ENCODE measurements at places on chromosomes 7 and 10.
A peak's percentile ranks its signal among the peaks of the same experiment; 100 is the strongest.

DNA sequence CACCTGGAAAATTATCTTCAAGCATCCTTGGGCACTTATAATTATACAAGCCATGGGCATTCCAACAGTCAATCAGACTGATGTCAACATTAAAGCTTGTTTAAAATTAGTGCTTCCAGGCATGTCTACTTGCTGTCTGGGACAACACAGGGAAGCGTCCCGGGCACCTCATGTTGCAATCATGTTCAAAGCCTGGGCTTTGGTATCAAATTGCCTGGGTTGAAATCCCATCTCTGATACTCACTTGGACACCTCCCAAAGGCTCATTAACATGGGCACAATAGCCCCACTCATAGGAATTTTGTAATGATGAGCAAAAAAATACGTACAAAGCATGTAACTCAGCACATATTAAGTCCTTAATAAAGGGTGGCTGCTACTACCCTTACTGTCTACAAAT, 14.4 kb downstream of the AIFM2 start:
- no peak for DNase-seq

DNA sequence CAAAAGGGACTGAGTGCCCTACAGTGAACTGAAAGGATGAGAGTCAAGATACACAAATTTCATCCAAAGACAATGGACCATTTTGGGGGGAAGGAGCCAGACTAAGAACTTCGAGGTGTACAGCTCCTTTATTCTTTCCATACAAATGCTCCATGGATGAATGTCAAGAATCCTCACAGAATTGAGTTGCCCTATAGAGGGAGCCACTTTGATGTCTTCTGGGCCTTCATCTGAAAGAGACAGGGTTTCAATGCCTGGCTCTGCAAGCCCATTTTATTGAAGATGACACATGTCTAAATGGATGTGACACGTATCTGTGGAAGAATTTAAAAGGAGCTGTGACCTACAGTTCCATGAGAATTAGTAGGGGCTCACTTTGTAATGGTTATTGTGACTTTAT, 32.0 kb upstream of the NRG3 start:
- DNase-seq, result no peak

DNA sequence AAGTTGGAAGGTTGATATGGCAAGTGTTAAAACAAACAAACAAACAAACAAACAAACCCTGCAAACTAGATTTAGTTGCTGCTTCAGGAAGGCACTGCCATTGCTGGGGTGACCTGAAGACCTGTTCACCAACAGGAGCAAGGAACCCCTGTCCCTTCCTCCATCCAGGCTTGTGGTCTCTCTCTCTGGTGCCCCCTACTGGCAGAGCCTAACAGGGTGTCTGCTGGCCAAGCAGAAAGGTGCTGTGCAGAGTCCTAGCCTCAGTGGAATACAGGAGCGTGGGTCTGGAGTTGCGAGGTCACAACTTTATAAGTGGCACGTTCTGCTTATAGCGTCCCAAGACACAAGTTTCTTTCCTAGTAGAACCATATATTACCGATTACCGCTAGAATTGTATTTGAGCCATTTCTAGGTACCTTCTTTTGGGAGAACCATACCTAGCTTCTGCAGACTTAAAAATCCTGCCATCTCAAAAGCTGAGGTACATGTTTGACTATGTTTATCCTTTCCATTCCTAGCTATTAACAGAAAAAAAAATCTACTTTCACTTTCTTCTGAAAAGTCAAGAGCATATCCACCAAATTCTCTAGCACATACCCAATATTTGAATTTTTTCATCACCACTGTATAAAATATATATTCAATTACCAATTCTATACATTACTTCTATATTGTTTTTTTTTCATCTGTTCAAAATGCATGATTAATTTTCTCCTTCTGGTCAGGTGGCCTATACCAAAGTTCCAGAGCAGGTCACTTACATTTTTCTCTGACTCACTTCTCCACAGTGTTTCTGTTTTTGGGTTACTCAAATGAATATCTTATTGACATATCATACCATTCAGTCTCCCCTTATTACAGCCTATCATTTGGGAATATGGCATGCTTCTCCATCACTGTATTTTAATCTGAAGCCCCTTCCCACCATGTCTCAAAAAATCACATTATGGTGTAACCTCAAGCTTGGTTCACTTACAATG, 29.1 kb upstream of the CALD1 start:
- DNase-seq, result peak; percentile 58

GRCh38 chr10:35043796-35044344, 46.3 kb downstream of the CUL2 start:
- DNase-seq, result no peak

DNA sequence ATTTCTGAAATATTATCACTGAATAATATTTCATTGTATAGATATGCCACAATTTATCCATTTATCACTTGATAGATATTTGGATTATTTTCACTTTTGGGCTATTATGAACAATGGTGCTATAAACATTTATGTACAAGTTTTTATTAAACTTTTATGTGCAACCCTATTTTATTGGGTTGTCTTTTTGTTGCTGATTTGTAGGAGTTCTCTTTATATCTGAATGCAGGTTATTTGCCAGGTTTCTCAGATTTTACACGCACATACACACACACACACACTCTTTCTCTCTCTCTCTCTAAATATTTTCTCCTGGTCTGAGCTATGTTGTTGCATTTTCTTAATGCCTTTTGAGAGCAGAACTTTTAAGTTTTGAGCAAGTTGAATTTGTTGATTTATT, 36.2 kb downstream of the ADK start:
- no peak for DNase-seq

- no peak for DNase-seq
Measured at GRCh38 chr10:78952686-78953085, 116.1 kb upstream of the ZMIZ1 start.

- DNase-seq, result no peak
Measured at GRCh38 chr10:75730847-75731246, 299.4 kb downstream of the LRMDA start.

GRCh38 chr10:124695259-124695658, 48.9 kb downstream of the FAM53B start:
- DNase-seq, result no peak

DNA sequence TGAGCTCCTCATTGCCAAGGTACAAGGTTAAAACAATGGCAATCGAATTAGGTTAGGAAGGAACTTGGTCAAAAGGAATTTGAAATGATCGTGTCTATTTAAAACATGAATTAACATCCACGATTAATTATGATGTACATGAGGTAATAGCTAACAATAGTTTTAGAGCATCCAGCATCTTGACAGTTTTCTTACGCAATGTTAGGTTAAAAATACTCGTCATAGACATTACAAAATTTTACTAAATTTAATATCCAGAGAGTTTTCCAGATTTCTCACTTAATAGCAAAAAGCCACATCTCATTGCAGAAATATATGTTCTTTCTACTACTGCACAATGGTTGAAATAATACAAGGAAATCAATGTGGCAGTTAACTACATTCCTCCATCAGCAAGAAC, 22.6 kb downstream of the CUBN start:
- no peak for DNase-seq

DNA sequence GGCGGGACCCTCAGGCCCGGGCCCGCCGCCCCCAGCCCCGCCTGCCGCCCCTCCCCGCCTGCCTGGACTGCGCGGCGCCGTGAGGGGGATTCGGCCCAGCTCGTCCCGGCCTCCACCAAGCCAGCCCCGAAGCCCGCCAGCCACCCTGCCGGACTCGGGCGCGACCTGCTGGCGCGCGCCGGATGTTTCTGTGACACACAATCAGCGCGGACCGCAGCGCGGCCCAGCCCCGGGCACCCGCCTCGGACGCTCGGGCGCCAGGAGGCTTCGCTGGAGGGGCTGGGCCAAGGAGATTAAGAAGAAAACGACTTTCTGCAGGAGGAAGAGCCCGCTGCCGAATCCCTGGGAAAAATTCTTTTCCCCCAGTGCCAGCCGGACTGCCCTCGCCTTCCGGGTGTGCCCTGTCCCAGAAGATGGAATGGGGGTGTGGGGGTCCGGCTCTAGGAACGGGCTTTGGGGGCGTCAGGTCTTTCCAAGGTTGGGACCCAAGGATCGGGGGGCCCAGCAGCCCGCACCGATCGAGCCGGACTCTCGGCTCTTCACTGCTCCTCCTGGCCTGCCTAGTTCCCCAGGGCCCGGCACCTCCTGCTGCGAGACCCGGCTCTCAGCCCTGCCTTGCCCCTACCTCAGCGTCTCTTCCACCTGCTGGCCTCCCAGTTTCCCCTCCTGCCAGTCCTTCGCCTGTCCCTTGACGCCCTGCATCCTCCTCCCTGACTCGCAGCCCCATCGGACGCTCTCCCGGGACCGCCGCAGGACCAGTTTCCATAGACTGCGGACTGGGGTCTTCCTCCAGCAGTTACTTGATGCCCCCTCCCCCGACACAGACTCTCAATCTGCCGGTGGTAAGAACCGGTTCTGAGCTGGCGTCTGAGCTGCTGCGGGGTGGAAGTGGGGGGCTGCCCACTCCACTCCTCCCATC, 82.7 kb downstream of the PAX2 start:
- peak; percentile 25 for DNase-seq

GRCh38 chr7:157832866-157833607, 496.2 kb downstream of the DNAJB6 start:
- no peak for DNase-seq

GRCh38 chr10:63692220-63692896, 171.2 kb downstream of the REEP3 start:
- DNase-seq, result peak; percentile 63

GRCh38 chr7:135189221-135189662, 18.7 kb upstream of the CYREN start:
- DNase-seq, result no peak

DNA sequence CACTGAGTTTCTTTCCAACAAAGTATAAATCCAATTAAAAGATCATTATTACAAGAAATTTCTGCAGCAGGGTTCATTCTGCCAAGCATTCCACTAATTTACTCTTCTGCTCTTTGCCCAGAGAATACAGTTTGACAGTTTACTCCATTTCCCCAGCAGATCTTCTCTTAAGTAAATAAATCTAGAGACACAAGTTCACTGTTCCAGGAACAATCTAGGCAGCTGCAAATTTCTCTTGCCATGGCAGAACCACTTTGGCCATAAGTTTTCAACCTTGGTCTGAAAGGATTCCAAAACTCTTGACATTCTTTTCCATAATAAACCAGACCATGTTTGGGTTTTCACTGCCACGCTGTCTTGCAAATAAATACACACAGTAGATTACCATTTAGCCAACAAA, 11.5 kb downstream of the RGS10 start:
- DNase-seq, result no peak

DNA sequence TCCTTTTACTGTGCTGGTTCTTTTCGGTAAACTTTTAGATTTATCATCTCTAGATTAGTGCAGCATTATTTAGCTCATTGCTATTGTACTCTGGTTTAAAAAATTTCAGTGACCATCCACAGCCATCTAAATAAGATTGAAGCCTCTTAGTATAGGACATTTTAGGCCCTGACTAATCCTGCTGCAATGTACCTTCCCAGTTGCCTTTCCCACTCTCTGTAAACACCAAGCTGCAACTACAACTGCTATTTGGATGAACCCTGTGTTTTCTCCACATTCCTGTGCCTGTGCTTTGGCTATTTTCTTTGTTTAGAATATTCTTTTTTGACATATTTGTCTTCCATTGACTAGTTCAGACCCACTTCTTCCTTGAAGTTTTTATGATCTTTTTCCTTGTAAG, 314.6 kb downstream of the AUTS2 start:
- DNase-seq, result no peak

- DNase-seq, result no peak
Measured at GRCh38 chr10:124644771-124645415, 99.3 kb downstream of the FAM53B start.

GRCh38 chr10:77082601-77083252, 554.9 kb downstream of the KCNMA1 start:
- peak; percentile 46 for DNase-seq

DNA sequence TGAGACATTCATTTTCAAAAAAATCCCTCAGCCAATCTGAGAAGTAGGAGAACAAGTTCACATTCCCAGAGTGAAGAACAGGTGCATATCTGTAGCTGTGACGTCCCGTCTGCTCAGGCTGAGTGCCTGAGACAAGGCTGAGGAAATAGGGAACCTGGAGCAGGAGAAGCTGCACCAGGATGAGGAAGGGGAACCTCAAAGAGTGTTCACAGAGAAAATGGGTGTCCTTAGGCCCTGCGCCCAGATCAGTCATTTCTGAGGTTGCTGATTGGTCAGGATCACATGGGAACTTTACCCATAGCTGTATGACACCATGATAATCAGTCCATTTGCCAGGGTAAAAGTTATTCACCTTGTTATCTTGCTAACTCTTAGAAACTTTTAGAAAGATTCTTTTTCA, 34.2 kb upstream of the TARP start:
- DNase-seq, result peak; percentile 40

- no peak for DNase-seq
Measured at GRCh38 chr7:66952343-66953043, 31.5 kb downstream of the TMEM248 start.

DNA sequence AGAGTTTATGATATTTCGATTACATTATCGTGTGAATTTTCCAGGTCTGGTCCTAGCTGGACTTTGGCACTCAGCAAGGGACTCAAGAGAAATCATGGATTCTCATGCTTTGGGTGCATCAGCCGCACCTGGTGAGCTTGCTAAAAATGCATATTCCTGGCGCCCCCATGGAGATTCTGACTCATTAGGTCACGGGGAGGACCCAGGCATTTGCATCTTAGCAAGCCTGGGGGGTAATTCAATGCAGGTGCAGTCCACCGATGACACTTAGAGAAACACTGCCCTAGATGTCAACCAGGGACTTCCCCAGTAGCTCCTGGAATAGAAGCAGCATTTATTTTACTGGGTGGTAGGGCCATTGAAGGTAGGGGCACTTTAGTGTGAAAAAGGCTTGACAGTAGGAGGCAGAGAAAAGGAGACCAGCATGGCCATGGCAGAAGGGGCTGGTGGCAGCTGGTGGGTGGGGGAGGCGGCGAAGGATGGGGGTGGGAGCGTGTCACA, 29.9 kb upstream of the PDCD4 start:
- no peak for DNase-seq

- peak; percentile 69 for DNase-seq
Measured at GRCh38 chr7:36623247-36623646, 101.0 kb downstream of the AOAH start.

GRCh38 chr7:43469051-43469450, 113.9 kb upstream of the STK17A start:
- DNase-seq, result no peak

DNA sequence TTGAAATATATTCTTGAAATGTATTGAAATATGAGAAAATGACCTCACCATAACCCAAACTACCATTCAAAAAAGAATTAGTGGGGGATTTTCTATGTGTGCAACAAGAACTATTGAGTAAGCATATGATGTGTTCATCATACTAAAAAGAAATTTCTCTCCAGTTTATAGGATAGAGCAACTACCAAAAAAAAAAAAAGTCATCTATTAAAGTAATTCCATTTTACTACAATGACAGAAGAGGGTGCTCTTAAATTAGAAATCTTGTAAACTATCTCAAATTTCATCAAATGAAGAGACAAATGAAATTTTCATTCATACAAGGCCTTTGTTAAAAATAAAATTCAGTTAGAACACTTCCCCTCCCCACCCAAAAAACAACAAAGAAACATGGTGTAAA, 195.4 kb upstream of the PLXDC2 start:
- peak; percentile 45 for DNase-seq

GRCh38 chr7:16803881-16804673, 722 bp downstream of the AGR2 start:
- DNase-seq, result no peak
